ENCODE measurements at places on chromosomes 6 and 20.

DNA sequence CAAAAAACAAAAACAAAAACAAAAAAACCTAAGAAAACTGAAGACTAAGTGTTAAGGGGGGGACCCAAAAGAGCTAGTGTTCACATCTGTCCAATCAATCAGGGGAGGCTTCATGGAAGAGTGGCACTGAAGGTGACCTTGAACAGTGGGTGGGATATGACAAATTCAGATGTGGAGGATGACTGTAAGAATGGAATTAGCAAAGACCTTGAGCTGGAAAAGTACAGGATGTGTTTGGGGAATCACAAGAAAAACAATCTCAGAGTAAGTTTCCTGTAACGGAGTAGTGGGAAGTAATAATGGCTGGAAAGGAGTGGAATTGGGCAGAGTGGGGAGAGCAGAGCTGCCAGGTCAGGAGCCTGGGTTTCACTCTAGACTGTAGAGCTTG, 2.9 kb upstream of the IER3 start:
- DNase-seq: no peak

GRCh38 chr20:53579581-53580375, 13.9 kb downstream of the ZNF217 start:
- DNase-seq: no peak

- no peak for DNase-seq
These were observed 64.7 kb upstream of the RPS6KA2 start for GRCh38 chr6:166691746-166692145.

DNA sequence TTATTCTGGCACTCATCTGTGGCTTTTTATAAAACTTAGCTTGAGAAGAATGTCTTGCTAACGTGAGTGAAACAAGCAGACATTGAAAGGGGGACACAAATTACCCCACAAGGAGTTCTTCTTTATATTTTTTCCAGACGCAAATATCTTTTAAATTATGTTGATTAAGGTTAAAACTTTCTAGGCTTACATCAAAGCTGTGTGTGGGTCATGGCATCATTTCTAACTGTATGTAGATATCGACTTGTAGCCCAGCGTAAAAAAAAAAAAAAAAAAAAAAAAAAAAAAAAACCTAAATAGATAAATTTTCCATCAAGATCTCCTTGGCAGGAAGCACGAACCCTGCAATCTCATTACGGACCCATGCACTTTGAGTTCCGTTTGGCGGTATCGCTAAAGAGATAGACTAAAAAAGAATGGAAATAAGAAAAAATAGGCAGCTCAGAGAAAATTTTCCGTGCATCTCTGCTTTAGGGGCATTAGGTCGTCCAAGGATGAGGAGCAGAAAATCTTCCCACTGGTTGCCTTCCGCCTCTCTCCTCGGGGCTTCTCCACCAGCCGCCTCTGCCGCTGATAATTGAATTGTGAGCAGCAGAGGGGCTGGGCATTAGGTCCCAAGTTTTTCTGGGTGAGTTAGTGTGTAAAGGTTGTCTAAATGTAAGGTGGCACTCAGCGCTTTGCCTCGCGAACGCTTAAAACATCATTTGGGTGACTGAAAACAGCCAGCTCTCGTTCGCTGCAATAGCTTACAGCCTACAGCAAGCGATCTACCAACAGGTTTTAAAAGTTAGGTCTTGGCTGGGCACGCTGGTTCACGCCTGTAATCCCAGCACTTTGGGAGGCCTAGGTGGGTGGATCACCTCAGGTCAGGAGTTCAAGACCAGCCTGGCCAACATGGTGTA, 194.0 kb downstream of the TRIM27 start:
- no peak for DNase-seq

GRCh38 chr20:62692176-62692575, 16.5 kb upstream of the NTSR1 start:
- DNase-seq: no peak

DNA sequence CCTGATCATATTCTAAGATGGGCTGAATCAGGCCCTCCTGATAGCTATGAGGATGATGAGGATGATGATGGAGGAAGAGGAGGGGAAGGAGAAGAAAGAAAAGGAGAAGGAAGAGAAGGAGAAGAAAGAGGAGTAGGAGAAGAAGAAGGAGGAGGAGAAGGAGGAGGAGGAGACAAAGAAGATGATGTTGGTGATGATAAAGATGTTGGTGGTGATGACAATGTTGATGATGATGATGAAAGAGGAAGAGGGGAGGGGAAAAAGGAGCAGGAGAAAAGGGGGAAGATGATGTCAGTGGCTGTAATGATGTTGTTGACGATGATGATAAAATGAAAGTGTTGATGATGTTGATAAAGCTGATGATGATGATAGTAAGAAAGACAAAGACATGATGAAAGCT, 119.5 kb downstream of the CDC5L start:
- no peak for DNase-seq

Measured in activated T-cell treated with anti-CD3 and anti-CD28 coated beads for 48 hours (primary cell).